ENCODE measurements at places on chromosomes 11 and 22. TPM values are rescaled to one million over a fixed set of nuclear protein-coding genes. Genes with fewer than 3 reads are reported as not detected.

OR52E8 gene
- not detected for total RNA-seq

KCNQ1 gene
- total RNA-seq: not detected

TRIM51 gene
- total RNA-seq: not detected

SLC5A1 gene
- not detected for total RNA-seq

ZNHIT2 gene
- 8.9 TPM for total RNA-seq

VSIG10L2 gene
- 0.39 TPM for total RNA-seq

TMEM86A gene
- 1.6 TPM for total RNA-seq

SLC22A9 gene
- not detected for total RNA-seq

CYTH4 gene
- total RNA-seq: not detected

RIBC2 gene
- 0.76 TPM for total RNA-seq

HSPB2 gene
- 1.7 TPM for total RNA-seq

ZNF195 gene
- 12.2 TPM for total RNA-seq

MYOD1 gene
- not detected for total RNA-seq

CABP4 gene
- total RNA-seq: not detected

HEPN1 gene
- total RNA-seq: not detected

GGTLC2 gene
- total RNA-seq: not detected

TP53I11 gene
- 22.0 TPM for total RNA-seq

CCDC157 gene
- 1.4 TPM for total RNA-seq

CRACR2B gene
- total RNA-seq: 1.6 TPM

MYO18B gene
- total RNA-seq: 0.22 TPM

MMP13 gene
- total RNA-seq: 5.7 TPM

Data from articular chondrocyte of knee joint (primary cell).